ENCODE measurements at places on chromosomes 3 and 15.
A peak's percentile ranks its signal among the peaks of the same experiment; 100 is the strongest.

- no peak for DNase-seq
Measured at GRCh38 chr3:51751287-51751686, 27.8 kb downstream of the IQCF6 start.

DNA sequence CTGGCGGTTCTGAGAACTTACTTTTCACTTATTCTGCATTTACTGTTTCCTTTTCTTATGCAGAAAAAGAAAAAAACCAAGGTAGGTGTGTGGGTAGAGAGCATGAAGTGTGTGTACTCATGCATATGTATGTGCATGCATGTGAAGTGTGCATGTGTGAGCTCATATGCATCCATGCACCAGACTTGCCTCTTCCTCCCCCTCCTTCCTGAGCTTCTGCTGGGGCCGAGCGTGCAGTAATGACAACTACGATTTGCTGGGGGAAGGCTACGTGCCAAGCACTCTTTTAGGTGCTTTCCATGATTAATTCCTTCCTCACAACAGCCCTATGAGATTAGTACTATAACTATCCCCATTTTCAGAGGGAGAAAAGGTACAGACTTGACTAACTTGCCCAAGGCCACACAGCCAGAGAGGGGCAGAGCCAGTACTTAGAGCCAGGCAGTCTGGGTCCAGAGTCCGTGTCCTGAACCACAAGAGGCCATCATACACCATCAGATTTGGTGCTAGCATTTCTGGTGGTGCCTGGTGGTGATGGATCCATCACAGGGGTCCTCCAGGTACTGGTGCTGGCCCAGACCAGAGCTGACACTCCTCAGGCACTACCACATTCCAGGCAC lies 46.7 kb downstream of the CAPN3 start:
- no peak for DNase-seq

- peak; percentile 2 for DNase-seq
Measured at GRCh38 chr15:78907577-78907976, 34.9 kb downstream of the MORF4L1 start.

DNA sequence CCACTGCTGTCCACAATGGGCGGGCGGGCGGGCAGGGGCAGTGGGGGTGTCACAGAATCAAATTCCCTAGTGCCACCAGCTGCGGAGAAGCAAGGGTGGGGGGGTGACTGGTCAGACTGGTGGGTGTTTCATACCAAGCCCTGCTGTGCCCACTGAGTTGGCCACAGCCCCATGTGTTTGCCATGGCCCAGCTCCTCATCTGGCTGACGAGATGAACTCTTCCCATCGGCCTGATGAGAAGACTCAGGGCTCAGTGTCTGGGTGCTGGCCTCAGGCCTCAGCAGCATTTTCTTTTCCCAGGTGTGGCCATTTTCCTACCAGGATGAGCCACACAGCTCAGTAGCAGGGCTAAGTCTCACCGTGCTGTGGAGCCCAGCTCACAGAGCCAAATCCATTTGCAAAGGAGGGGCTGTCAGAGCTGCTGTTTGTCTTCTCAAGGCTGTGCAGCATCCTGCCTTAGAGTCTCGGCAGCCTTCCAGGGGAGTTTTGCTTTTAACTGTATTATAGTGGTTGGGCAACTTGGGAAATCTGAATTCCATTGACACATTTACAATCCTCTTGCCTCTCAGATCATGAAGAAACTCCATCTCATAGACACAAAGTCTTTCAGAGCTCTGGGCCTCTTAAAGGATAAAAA lies 176.8 kb downstream of the ABHD5 start:
- no peak for DNase-seq

DNA sequence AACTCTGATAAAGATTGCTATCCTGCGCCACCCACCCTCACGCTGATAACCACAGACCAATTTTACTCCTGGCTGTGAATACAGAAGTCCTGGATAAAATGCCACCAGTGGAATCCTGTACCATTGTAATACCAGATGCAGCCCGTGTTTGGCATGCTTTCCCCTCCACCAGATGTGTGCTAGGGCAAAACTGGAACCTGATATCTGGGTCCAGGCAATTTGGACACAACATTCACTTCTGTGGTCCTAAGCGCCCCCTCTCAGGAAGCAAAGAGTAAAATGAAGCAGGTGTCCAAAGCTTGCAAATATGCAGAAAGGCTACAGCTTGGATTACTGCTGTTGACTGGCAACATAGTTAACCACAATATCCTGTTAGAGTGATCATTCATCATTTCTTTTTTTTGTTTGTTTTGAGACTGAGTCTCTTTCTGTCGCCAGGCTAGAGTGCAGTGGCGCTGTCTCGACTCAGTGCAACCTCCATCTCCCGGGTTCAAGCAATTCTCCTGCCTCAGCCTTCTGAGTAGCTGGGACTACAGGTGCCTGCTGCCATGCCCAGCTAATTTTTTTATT lies 32.8 kb downstream of the LOXL1 start:
- DNase-seq, result peak; percentile 22

DNA sequence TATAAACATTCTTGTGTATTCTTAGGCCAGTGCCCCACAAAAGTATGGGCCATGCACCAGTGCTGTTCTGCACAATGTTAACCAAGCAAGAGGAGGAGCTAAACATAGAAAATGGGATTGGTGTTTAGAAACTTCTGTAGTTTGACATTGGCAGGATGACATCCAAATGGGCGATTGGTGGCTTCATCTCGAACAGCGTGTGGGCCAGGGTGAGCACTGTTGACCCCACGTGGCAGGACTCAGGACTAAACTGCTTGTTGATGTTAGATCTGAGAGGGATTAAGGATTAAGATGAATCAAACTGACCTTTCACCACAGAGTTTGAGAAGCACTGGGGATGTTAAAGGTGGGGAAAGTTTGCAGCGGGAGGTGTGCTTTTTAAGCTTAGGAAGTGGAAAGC lies 31.9 kb downstream of the ZNF710 start:
- DNase-seq, result no peak

DNA sequence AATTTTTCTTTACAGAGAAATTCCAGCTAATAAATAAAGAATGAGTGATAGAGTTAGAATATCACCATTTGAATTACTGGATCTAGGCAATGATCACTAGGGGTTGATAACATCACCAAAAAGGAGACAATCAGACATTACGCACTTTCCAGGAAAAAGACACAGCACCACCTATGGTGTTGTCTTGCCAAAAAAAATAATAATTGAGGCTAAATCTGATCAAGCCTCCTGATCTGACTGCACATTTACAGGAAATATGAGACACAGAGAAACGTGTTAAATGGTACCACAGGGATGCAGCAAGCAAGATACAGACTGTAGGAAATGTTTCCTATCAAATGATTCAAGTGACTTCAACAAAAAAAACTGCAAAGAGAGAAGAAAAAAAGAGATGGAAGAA lies 92.8 kb downstream of the EOMES start:
- no peak for DNase-seq

DNA sequence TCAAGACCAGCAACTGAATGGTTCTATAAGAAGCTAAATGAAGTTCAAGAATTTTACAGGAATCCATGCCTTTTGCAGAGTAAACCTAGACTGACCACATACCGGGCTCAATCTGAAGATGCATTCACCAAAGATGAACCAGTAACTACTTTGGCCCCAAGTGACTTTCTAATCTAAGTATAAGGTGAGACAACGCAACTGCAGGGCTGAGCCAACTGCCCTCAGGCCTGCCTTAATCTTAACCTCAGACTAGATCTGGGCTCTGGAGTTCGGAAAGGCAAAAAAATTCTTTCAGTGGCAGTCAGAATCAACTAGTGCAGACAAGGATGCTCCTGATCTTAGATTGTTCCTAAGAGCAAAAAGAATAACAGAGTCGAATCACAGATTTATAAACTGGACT lies 48.3 kb downstream of the EXD1 start:
- no peak for DNase-seq

- no peak for DNase-seq
Measured at GRCh38 chr15:80844011-80844732, 65.0 kb downstream of the CEMIP start.

DNA sequence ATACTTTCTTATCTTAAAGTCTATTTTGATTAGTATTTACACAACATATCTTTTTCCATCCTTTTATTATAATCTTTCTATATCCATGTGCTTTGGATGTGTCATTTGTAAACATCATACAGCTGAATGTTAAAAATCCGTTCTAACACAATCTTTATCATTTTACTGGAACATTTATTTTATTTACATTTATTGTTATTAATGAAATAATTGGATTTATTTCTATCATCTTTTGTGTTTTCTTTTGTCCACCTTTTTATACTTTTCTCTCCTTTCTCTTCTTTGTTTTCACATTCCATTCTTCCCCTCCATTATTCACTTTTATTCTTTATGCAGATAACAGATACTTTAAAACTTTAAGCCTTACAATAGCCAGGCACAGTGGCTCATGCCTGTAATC lies 34.7 kb upstream of the CTDSPL start:
- DNase-seq, result no peak

GRCh38 chr3:36944641-36945270 lies at the start of gene TRANK1:
TSS of gene TRANK1 (minus strand) at chr3:36945054. CDS start at chr3:36944809, 245 bp downstream.
- DNase-seq, result no peak
